ENCODE measurements at places on chromosomes 11 and 22. TPM values are rescaled to one million over a fixed set of nuclear protein-coding genes. Genes with fewer than 3 reads are reported as not detected.

DEFB108B gene
- not detected for total RNA-seq

EMID1 gene
- total RNA-seq = 0.50 TPM

TOMT gene
- total RNA-seq = not detected

NF2 gene
- 37.0 TPM for total RNA-seq

MUC15 gene
- total RNA-seq = not detected

GGTLC3 gene
- total RNA-seq = not detected

KLHL35 gene
- total RNA-seq = 1.3 TPM

GNAZ gene
- 1.3 TPM for total RNA-seq

FREY1 gene
- total RNA-seq = 0.83 TPM

GPHA2 gene
- total RNA-seq = not detected

GNG3 gene
- not detected for total RNA-seq

OVOL1 gene
- total RNA-seq = not detected

NRGN gene
- not detected for total RNA-seq

AMOTL1 gene
- total RNA-seq = 63.7 TPM

RNF121 gene
- 29.6 TPM for total RNA-seq

KCNK4 gene
- not detected for total RNA-seq

KIRREL3 gene
- total RNA-seq = 0.26 TPM

AIFM3 gene
- total RNA-seq = 1.3 TPM

GRAMD1B gene
- total RNA-seq = 0.26 TPM

HEPHL1 gene
- total RNA-seq = not detected

MRGPRF gene
- total RNA-seq = 84.2 TPM

NXPE1 gene
- total RNA-seq = not detected

MPZL2 gene
- total RNA-seq = not detected

MUC5AC gene
- not detected for total RNA-seq

PDE2A gene
- total RNA-seq = 0.50 TPM

MFRP gene
- not detected for total RNA-seq

MS4A3 gene
- not detected for total RNA-seq

TSKU gene
- total RNA-seq = 5.0 TPM

SSRP1 gene
- total RNA-seq = 55.0 TPM

OR8G1 gene
- total RNA-seq = not detected

CDCA5 gene
- 3.0 TPM for total RNA-seq

SCO2 gene
- 3.6 TPM for total RNA-seq

BATF2 gene
- total RNA-seq = 2.1 TPM

C11orf86 gene
- not detected for total RNA-seq

POLD3 gene
- total RNA-seq = 12.8 TPM

CAVIN3 gene
- total RNA-seq = 92.5 TPM

CASP5 gene
- total RNA-seq = 0.26 TPM

TRIM68 gene
- 12.1 TPM for total RNA-seq

IGLL1 gene
- not detected for total RNA-seq

NTM gene
- total RNA-seq = 9.2 TPM

GSTT2B gene
- 9.9 TPM for total RNA-seq

AGBL2 gene
- 2.1 TPM for total RNA-seq

PDGFB gene
- total RNA-seq = not detected

PGA5 gene
- total RNA-seq = not detected

PHETA2 gene
- 20.0 TPM for total RNA-seq

CRYBB2 gene
- total RNA-seq = not detected

NECTIN1 gene
- total RNA-seq = 3.3 TPM

OR52E1 gene
- total RNA-seq = not detected

PHF5A gene
- 64.2 TPM for total RNA-seq

BDNF gene
- total RNA-seq = 16.7 TPM

LRRC74B gene
- not detected for total RNA-seq

NOX4 gene
- total RNA-seq = 0.51 TPM

FADS3 gene
- total RNA-seq = 224 TPM

RBM4 gene
- 105 TPM for total RNA-seq

OSBPL5 gene
- 49.0 TPM for total RNA-seq

OR52N4 gene
- total RNA-seq = not detected

Data from fibroblast of lung (primary cell).